ENCODE measurements at places on chromosomes 7 and 10.
A peak's percentile ranks its signal among the peaks of the same experiment; 100 is the strongest.

GRCh38 chr10:44378626-44379025, 6.3 kb downstream of the CXCL12 start:
- DNase-seq: no peak

DNA sequence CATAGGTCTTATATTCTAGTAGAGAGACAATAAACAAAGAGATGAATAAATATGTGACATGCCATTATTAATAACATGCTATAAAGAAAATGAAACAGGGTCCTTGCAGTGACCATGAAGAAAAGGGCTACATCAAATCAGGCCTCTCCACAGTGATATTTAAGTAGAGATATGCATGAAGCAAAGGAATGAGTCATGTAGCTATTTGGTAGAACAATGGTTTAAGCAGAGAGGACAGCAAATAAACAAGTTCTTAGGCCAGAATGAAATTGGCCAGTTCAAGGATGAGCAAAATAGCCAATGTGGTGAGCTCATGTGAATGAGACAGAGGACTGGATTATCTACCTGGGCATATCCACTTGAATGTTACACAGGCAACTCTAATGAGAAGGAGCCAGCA, 172.2 kb upstream of the FERD3L start:
- no peak for DNase-seq

DNA sequence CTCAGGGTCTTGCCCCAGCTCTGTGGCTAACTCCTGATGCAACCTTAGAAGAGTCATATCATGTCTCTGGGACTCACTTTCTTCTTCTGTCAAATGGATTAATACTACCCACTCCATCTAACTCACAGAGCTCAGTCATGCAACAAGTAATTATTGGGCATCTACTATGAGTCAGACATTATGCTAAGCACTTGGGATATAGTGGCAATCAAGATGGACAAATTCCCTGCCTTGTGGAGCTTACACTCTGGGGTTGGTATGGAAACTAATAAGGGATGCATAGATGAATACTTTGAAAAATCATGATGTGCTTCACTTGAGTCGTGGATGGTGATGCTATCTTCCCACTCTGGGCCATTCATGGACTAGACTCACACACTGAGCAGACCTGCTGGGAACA, 88.9 kb downstream of the KCNMA1 start:
- DNase-seq: no peak

DNA sequence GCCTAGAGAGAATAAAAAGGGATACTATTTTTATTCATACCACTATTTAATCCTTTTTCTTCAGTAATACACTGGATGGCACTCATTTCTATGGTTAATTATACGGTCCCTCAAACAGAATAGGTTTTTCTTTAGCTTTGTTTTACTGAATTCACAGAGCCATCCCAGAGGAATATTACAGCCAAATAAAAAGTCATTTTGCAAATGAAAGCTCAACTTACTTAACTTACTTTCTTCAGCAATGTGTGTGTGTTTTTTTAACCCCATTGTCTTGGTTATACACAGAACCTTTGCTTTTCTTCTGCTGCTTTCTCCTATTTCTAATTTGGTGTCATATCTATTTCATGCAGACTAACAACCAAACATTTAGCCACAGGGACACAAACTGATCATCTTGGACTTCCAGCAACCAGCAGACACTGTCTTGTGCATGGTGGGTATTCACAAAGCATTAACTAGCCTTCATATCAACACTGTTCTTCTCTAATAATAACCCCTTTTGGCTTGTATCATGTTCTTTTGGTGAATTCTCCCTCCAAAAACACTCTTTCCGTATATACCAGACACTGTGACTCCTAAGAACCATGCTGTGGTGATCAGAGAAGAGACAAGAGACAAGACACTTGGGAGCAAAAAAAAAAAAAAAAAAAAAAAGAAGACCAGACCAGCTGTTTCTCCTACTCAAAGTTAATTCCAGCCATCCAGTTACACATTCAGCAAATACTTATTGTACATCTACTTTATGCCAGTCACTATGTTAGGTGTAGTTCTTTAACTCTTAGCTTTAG, 40.4 kb downstream of the PIP4K2A start:
- no peak for DNase-seq

DNA sequence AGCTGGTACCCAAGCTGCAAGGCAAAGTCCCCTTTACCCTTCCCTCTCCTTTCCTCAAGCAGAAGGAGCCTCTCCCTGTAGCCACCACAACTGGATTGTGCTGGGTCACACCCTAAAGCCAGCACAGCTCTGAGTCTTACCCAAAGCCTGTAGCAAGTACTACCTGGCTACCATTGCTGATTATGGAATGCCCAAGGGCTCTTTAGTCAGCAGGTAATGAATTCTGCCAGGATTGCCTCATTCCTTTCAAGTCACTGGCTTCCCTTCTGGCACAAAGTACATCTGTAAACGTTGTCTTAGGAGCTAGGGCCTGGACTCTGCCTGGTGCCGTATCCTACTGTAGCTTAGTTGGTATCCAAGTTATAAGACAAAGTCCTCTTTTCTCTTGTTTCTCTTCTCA, 52.0 kb downstream of the FAS start:
- DNase-seq: no peak

GRCh38 chr7:34756691-34757090, 98.7 kb downstream of the NPSR1 start:
- DNase-seq: no peak

GRCh38 chr7:120723465-120724385, 134.2 kb downstream of the TSPAN12 start:
- DNase-seq: no peak

DNA sequence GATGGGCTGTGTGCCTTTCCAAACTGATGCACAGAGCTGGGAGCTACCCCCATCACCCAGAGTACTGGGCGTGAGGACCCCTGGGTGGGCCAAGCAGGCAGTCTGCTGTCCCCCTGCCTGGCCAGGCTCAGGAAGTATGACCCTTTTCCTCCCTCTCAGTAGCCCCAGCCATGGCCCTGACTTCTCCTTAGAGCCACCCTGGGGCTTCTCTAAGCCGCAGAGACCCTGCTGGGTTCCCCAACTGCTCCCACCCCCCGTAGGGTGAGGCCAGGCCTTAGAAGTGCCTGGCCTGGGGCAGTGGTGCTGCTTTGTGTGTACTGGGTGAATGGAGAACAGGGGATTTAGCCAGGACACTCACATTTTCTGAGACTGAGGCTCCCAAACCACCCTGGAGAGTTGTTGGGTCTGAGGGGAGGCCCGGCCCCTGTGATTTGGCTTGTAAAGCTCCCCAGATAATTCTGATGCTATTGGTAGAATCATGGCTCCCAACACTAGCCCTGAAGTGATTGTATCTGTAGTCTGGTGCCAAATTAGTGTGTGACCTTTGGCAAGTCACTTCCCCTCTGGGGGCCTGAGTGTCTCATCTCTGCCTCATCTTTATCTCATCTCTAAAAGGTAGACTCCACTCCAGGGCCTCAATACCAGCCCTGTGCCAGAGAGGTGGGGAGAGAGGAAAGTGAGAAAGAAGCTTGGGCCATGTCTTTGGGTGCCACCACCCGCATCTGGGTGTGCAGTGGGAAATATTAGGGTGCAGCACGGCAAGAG, 99.7 kb upstream of the PPIF start:
- no peak for DNase-seq

- DNase-seq: no peak
These were observed 59.2 kb downstream of the C10orf90 start for GRCh38 chr10:126611303-126611702.

- DNase-seq: no peak
These were observed 92.6 kb downstream of the MAPK8 start for GRCh38 chr10:48399056-48399541.

DNA sequence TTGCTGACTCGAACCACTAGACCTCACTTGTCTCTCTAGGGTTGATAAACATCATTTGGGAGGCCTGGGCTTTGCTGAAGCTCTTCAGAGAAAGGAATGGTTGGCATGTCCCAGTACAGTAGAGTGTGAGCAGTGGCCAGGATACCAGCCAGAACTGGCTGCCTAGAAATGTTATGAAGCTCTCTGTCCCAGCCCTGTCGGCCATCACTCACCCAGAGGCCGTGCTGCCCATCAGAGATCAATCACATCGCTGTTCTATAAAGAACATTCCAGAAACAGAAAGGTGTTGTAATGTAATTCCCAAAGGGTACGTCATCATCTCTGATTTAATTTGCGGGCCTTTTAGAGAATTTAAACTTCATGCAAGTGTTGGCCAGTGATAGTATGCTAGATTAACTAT, 111.5 kb downstream of the PRPF18 start:
- no peak for DNase-seq

- DNase-seq: no peak
These were observed 433.0 kb downstream of the ANKRD7 start for GRCh38 chr7:118657391-118658005.

GRCh38 chr10:84360637-84361365, 32.4 kb downstream of the CCSER2 start:
- DNase-seq: no peak

DNA sequence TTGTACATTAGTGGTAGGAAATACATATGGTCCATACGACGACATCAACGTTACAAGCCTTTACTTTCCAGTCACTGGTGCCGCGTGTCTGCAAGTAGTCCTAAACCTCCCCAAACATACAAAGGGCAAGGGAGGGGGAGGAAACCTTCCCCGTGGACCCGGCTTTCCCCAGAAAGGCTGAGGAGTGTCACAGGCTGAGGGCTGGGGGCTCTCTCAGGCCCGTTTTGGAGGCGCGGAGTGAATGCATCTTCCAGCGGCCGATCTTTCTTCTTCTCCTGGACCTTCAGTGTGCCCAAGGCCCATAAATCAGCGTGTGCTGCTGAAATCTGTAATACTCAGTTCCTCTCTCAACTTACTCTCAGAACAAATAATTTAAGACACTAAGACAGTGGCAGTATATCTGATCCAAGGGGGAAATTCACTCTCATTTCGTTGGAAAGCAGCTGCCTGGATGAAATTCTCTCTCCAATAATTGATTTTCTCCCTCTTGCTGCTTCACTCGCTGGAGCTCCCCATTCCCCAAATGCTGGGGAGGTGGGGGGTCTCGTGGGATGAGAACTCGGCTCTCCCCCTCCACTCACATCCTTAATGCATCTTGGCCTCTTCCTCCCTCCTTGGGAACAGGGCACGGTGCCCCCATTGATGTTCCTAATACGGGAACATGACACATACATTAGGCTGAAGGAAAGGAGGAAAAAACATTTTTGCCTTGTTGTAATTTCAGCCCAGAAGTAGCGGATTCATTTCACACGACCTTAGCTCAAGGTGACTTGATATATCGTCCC, 126.1 kb downstream of the ADARB2 start:
- no peak for DNase-seq

GRCh38 chr10:61099756-61100155, 155.8 kb upstream of the RHOBTB1 start:
- no peak for DNase-seq

GRCh38 chr10:28991333-28992270, 297.3 kb upstream of the LYZL1 start:
- peak; percentile 47 for DNase-seq

DNA sequence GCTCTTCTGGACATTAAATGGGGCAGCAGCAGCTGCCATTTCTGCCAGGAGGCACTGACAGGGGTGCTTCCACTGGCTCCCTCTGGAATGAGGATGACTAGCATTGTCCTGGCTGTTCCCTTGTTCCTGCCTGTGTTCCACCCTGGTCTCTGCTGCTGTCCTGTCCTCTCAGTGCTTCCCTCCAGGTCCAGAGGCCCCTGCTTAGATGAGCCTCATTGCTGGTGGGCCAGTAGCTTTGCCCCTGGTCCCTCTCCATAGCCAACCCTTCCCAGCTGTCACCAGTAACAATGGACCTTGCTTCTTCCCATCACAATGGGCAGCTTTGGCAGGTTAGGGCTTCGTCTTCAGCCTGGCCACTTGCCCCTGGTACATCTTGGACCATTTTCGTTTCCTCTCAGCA, 561.1 kb downstream of the TCERG1L start:
- DNase-seq: no peak

DNA sequence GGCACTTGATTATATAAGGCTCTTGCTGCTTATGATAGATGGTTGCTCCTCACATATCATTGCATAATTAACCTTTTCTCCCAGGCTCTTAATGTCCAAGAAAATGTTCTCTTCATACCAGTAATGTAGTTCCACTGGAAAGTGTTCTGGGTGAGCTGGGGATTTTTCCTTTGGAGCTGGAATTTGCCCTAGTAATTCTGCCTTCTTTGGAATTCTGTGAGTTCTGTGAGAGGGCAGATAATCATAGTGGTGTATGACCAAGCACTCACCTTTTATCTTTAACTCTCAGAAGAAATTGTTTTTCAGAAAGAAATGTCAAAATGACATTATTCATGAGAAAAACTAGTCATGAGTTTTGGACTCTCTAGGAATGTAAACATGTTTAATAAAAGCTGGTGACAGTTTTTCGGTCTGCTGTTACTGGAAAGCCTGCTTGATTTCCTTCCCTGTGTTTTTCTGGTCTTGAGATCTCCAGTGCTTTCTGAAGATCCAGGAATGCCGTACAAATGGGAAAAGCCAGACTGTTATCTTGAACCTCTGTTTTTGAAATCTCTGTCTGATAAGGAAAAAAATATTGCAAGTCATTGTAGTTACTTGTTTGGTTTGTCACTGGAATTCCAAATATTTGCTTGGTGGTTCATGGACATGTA, 148.3 kb upstream of the PRPS1L1 start:
- DNase-seq: no peak

GRCh38 chr7:84188786-84189405, 5.7 kb downstream of the SEMA3A start:
- peak; percentile 37 for DNase-seq

DNA sequence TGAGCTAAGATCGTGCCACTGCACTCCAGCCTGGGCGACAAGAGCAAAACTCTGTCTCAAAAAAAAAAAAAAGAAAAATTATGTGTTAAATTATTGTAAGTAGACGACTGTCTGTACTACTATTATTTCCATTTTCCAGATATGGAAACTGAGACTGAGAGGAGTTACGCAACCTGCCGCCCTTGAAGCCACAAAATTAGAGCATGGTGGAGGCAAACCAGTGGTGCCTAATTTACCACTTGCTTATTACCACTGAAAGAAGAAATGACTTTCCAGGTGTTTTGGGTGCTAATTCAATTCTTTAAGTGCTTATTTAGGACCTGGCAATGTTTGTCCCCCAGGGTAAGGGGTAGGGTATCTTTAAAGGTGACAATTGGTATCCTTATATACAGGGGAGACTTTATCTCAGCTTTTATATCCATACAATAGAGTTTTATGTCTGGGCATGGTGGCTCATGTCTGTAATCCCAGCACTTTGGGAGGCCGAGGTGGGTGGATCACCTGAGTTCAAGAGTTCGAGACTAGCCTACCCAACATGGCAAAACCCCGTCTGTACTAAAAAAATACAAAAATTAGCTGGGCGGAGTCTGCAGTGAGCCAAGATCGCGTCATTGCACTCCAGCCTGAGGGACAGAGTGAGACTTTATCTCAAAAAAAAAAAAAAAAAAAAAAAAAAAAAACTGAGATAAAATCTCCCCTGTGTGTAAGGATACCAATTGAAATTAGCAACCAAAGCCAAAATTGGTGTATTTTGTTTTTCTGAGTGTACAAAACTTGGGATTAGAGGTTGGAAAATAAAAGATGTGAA, 16.6 kb upstream of the CAMK1D start:
- DNase-seq: no peak

- DNase-seq: no peak
These were observed 3.5 kb downstream of the MNX1 start for GRCh38 chr7:157006829-157007469.

DNA sequence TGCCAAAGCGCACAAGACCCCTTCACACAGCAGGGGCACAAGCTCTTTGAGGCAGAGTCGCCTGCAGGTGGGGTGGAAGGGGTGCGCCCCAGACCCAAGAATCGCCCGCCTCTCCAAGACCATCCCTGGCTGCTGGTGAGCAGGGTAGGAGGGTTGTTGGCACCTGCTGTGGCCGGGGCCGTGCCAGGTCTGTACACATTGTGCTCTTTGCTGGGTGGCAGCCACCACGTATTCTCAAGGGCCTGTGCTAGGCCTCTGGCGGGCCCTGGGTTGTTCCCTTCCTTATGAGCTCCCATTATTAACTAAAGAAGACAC, 84.4 kb downstream of the LHPP start:
- DNase-seq: no peak
